GM12864 (cell line): ENCODE measurements at places on chromosomes 3 and 15.

- DNase-seq: no peak
Observed at GRCh38 chr3:196063456-196063855, 18.4 kb downstream of the TFRC start.

DNA sequence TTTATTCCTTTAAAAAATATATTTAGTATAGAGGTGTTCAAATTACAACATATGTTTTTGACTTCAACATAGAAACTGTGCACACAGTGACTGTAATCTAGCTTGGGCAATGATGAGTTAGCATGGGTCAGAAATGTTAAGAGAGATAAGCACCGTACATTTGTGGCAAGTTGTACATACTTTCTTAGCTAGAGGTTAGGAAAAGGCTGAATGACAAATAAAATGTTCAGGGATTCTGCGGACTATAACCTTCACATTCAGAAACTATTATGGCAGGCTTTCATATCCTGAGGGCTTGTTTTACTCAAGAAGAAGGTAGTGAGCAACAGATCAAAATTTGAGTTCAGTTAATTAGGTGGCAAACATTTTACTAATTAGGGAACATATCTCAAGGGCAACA, 379.7 kb upstream of the EPHA6 start:
- DNase-seq: no peak

GRCh38 chr15:31207246-31207645, 105.7 kb upstream of the TRPM1 start:
- DNase-seq: no peak

DNA sequence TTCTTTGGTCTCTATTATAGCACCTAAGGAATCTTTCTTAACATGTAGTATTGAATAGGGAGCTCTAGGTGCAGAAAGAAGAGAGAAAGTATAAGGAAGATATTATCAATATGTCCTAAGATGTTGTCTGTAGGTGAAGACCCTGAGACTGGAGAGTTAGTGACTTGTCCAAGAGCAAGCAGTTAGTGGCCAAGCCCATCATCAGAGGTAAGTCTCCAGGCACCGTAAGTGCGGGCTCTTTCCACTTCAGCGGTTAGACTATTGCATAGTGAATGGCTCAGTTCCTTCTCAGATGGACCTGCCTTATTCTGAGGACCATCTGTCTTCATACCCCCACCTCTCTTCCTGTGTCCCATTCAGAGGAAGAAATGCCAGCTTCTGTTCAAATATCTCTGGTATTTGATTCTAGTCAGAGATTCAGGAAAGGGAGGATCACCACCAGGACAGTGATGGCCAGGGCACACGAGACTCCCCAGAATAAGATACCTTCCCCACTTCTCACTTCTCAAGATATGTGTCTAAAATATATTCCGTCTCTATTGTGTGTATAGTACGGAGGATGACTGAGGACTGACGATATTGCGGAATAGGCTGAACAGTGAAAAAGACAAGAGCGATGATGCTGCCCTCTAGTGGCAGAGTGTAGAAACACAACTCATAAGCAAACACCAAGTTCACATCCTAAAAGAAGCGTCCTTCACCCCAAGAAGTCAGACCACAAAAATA, 19.1 kb upstream of the ADGRG7 start:
- DNase-seq: no peak

DNA sequence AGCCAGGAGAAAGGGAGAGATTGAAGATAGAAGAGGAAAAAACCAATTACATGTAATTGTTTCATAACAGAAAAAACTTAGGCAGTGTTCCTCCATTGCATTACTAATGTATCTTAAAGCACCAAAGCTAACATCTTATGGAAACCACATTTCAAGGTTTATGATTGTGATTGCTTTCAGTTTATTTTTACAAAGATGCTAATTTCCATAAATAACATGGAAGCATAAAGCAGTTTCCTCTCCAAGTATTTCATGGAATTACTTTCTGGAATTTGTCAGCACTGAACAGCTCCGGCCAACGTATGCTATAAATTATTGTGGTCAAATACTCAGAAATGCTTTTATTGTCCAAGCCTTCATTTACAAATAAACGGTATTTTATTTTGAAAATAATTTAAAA, 11.6 kb downstream of the ADAMTSL3 start:
- no peak for DNase-seq

GRCh38 chr3:85171976-85172375, 213.2 kb downstream of the CADM2 start:
- no peak for DNase-seq

DNA sequence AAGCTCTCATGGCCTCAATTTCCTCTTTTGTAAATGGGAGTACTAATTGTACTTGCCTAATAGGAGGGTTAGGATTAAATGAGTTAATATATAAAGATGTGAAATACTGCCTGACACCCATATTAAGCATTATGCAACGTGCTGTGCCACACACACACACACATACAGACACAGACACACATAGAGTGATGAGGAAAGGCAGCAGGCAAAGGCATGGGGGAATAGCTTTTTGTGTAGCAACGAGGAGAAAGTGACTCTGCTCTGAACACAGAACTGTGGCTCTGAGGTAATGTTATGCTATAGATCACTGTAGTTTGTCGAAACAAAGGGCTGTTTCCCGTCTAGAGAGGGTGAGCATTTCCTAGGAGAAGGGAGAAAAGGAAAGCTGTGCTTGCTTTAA, 233.3 kb upstream of the SLCO3A1 start:
- DNase-seq: no peak

GRCh38 chr3:124890573-124891190, 3.5 kb upstream of the ITGB5 start:
- no peak for DNase-seq

DNA sequence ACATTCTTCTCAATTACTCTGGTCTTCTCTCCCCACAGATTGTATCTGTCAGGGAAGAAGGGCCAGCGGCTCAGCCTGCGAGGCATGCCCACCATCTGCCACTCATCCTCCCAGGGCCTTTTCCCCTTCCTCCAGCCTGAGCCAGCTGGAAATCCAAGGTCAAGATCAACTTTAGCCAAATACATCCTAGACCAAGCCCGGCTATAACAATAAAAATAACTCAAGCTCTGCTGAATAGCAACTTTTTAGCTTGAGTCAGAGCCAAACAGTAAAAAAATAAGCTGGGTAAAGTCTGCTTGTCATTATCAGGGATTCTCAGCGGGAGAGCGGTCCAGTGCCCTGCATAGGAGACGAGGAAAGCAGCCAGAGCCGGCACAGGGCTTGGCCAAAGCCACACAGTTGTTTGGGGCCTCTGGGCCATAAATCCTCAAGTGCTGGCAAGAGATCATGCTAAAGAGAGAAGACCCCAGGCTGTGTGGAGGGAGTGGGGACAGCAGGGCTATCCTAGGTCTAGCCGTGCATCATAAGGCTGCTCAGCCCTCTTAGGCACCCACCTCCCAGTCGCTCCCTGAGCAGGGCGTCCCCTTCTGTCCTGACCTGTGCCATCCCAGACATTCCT, 76.2 kb upstream of the HERC1 start:
- DNase-seq: no peak

DNA sequence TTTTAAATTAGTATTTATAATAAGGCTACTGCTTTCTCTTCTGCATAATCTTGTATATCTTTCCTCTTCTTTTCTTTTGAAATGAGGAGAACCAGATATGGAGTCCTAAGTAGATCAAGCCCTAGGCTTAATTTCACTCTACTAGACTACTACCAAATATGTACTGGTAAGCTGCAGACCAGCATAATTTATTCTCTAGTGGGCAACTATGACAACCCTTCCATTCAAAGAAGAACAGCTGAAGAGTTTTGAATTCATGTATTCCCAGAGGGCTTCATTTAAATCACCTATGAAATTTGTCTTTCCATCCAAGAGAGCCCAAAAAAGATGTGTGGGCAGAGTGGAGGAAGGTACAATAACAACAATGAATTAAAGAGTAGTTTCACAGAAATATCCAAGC, 10.0 kb downstream of the RAD18 start:
- no peak for DNase-seq
